Left lung (tissue), 14 donors: ENCODE measurements at places on chromosomes 13 and 19. TPM values are rescaled to one million over a fixed set of nuclear protein-coding genes. Genes with fewer than 3 reads are reported as not detected.
A peak's percentile ranks its signal among the peaks of the same experiment; 100 is the strongest.

Gene DIAPH3
- total RNA-seq, result 3.3 TPM

GRCh38 chr19:29525901-29526729 lies at the start of gene VSTM2B:
Gene VSTM2B (plus strand): TSS chr19:29525994. CDS start chr19:29526584, 590 bp downstream.
- no peak within 1 kb of the TSS for H3K4me3 ChIP-seq
- DNase-seq, result no peak
- peaks cover 100% of the 10 kb centered on the region for H3K27me3 ChIP-seq
- peaks cover 29% of the 10 kb centered on the region for H3K4me1 ChIP-seq

- peaks cover 15% of the 10 kb centered on the region for H3K4me1 ChIP-seq
- no peak overlapping the region for H3K27ac ChIP-seq
- H3K4me3 ChIP-seq, result no peak overlapping the region
- no peaks in the 10 kb centered on the region for H3K27me3 ChIP-seq
- no peaks in the 10 kb centered on the region for H3K36me3 ChIP-seq
- DNase-seq, result peak; percentile 36
These were observed 2.3 kb downstream of the SPPL2B start for GRCh38 chr19:2330632-2331284.

GRCh38 chr13:43362556-43362955 lies 339.2 kb downstream of the DNAJC15 start:
- no peak overlapping the region for H3K27ac ChIP-seq
- no peak overlapping the region for H3K4me3 ChIP-seq
- no peak for DNase-seq
- no peaks in the 10 kb centered on the region for H3K4me1 ChIP-seq
- H3K36me3 ChIP-seq, result no peaks in the 10 kb centered on the region

DNA sequence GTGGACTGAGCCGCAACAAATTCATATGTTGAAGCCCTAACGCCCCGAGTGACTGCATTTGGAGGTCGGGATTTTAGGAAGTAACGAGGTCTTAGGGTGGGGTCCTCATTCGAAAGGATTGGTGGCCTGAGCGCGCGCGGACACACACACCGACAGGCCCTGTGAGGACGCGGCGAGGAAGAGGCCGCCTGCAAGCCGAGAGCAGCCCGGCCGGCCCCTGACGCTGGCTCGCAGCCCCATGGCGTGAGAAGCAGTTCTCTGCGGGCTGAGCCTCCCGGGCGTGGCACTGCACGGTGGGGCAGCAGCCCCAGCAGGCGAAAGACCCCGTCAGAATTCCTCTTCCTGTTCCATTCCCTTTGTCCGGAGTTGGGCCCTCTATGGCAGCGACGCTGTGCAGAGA lies 131.2 kb downstream of the CRYL1 start:
- no peak overlapping the region for H3K4me3 ChIP-seq
- no peaks in the 10 kb centered on the region for H3K4me1 ChIP-seq
- no peaks in the 10 kb centered on the region for H3K27me3 ChIP-seq
- H3K36me3 ChIP-seq, result no peaks in the 10 kb centered on the region
- H3K27ac ChIP-seq, result no peak overlapping the region

Gene ZNF486
- total RNA-seq, result 6.4 TPM

Gene SLITRK1
- total RNA-seq, result not detected

GRCh38 chr19:41541990-41542584 lies 33.9 kb upstream of the CEACAM21 start:
- no peaks in the 10 kb centered on the region for H3K36me3 ChIP-seq
- no peak overlapping the region for H3K4me3 ChIP-seq
- H3K27ac ChIP-seq, result no peak overlapping the region
- H3K27me3 ChIP-seq, result peaks cover 7% of the 10 kb centered on the region
- no peaks in the 10 kb centered on the region for H3K4me1 ChIP-seq

DNA sequence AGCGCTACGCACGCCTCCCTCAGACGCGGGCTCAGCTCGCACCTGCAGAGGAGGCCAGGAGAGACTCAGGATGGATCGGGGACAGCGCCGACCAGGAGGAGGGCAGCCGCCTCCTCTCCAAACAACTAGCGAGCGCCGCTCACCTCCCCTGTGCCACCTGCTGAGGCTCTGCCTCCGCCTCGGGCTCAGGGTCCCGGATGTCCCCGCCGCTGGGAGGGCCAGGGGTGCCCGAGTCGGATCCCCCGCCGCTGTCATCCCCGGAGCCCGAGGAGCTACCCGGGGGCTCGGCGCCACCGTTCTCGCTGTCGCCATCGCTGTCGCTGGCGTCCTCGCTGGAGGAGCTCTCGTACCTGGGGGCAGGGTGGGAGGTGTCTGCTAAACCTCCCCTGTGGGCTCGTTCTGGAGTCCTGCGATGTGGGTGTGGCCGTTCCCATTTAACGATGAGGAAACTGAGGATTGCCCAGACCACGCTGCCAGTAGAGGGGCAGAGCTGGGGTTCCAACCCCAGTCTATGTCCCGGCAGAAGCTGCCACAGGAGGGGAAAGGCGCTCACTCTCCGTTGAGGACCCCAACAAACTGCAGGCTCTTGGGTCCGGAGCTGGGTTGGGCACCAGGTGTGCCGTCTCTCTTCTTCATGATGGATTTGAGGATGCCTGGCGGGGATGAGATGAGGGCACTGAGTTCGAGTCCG lies 9.2 kb downstream of the KANK3 start:
- H3K4me1 ChIP-seq, result peaks cover 37% of the 10 kb centered on the region
- peaks cover 65% of the 10 kb centered on the region for H3K27me3 ChIP-seq
- peaks cover 4% of the 10 kb centered on the region for H3K36me3 ChIP-seq
- no peak for DNase-seq
- no peak overlapping the region for H3K27ac ChIP-seq

- peaks cover under 1% of the 10 kb centered on the region for H3K4me1 ChIP-seq
- no peaks in the 10 kb centered on the region for H3K27me3 ChIP-seq
- H3K4me3 ChIP-seq, result no peak overlapping the region
- no peaks in the 10 kb centered on the region for H3K36me3 ChIP-seq
These were observed 14.0 kb downstream of the UNC13A start for GRCh38 chr19:17673937-17674799.

Gene ADM5
- total RNA-seq, result 2.0 TPM

GRCh38 chr19:13104848-13105711 lies 2.4 kb upstream of the LYL1 start:
- peaks cover 48% of the 10 kb centered on the region for H3K4me1 ChIP-seq
- peak overlapping the region; percentile 98 for H3K27ac ChIP-seq
- peak overlapping the region; percentile 50 for H3K4me3 ChIP-seq
- no peak for DNase-seq

DNA sequence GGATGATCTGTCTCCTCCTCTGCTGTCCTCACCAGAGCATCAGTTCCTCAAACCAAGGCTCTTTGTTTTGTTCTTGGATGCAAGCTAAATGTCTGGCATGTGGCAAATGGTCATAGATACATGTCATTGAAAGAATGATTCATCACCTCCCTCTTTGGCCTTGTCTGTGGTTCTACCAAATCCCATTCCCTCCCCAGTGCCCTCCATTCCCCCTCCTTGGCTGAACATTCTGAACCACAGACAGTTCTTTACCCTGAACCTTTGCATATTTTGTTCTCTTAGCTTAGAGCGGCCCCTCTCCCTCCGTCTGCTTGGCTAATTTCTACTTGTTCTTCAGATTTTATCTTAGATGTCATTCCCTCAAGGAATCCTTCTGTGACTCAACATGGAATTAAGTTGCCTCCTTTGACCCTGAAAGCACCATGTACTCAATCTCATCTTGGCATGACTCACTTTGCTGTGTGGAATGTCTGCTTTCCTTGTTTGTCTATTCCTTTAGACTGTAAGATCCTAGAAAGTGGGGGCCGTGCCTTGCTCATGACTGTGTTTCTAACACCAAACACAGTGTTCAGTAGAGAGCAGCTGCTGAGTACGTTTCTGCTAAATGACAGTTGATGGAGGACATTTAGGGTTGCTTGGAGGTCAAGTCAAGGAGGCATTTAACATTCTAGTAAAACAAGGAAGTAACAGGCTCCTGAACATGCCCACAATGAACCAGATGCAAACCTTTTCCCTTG lies 8.1 kb downstream of the ALOX5AP start:
- no peak for DNase-seq
- H3K27me3 ChIP-seq, result no peaks in the 10 kb centered on the region
- peaks cover 96% of the 10 kb centered on the region for H3K4me1 ChIP-seq
- no peak overlapping the region for H3K4me3 ChIP-seq

DNA sequence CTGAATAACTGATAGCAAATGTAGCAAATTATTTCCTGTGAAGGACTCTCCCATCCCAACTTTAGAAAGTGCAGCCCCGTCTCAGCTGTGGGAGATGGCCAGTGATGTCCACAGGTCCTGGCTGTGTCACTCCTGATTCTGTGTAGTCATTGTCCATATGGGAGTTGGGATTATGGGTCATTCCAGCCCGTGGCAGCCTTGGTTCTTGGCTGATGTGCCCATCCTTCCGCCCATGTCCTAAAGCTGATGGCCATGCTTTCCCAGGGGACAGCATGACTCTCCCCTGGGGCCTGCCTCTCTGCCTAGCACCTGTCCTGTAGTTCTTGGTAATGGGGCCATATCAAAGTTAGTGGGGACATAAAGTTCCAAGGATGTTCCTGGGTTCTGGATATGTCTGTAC lies 43.9 kb upstream of the C1QTNF9 start:
- no peaks in the 10 kb centered on the region for H3K36me3 ChIP-seq
- no peak overlapping the region for H3K4me3 ChIP-seq
- H3K4me1 ChIP-seq, result peaks cover 59% of the 10 kb centered on the region
- H3K27me3 ChIP-seq, result no peaks in the 10 kb centered on the region
- peak overlapping the region; percentile 55 for H3K27ac ChIP-seq

GRCh38 chr13:95236774-95237173 lies 64.5 kb downstream of the ABCC4 start:
- H3K36me3 ChIP-seq, result no peaks in the 10 kb centered on the region
- H3K4me1 ChIP-seq, result peaks cover 5% of the 10 kb centered on the region
- H3K27me3 ChIP-seq, result no peaks in the 10 kb centered on the region
- DNase-seq, result no peak
- H3K4me3 ChIP-seq, result no peak overlapping the region

Gene UBE2L5
- not detected for total RNA-seq

- H3K4me1 ChIP-seq, result peaks cover 7% of the 10 kb centered on the region
- no peak overlapping the region for H3K4me3 ChIP-seq
- no peaks in the 10 kb centered on the region for H3K36me3 ChIP-seq
- DNase-seq, result no peak
- no peak overlapping the region for H3K27ac ChIP-seq
- no peaks in the 10 kb centered on the region for H3K27me3 ChIP-seq
These were observed 138.7 kb downstream of the RXFP2 start for GRCh38 chr13:31878052-31878451.

DNA sequence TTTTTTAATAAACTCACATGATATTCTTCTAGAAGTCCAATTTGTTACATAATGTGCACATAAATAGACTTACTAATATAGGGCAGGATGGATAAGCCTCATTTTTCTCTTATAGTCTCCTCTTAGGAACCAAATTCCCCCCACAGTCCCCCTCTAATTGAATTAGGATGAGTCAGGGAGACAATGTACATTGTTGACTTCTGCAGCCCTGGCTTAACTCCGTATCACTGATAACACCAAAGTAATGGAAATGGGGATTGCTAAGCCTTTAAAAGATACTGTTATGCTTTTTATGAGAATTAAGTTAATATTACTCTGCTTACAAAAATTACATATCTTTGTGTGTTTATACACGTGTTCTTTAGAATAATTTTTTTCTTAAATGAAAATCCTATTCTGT lies 5.1 kb upstream of the PCDH9 start:
- no peak overlapping the region for H3K27ac ChIP-seq
- H3K4me3 ChIP-seq, result no peak overlapping the region
- H3K27me3 ChIP-seq, result peaks cover 27% of the 10 kb centered on the region
- no peaks in the 10 kb centered on the region for H3K4me1 ChIP-seq

- H3K4me1 ChIP-seq, result no peaks in the 10 kb centered on the region
- no peak overlapping the region for H3K27ac ChIP-seq
- DNase-seq, result no peak
- H3K4me3 ChIP-seq, result no peak overlapping the region
These were observed 137.6 kb upstream of the SPACA7 start for GRCh38 chr13:112238436-112238995.

- H3K4me3 ChIP-seq, result no peak overlapping the region
- no peak for DNase-seq
- H3K27ac ChIP-seq, result no peak overlapping the region
- no peaks in the 10 kb centered on the region for H3K27me3 ChIP-seq
- no peaks in the 10 kb centered on the region for H3K4me1 ChIP-seq
- no peaks in the 10 kb centered on the region for H3K36me3 ChIP-seq
These were observed 147.6 kb upstream of the MIR17HG start for GRCh38 chr13:91199866-91200265.

Gene GRIK5
- 0.81 TPM for total RNA-seq

DNA sequence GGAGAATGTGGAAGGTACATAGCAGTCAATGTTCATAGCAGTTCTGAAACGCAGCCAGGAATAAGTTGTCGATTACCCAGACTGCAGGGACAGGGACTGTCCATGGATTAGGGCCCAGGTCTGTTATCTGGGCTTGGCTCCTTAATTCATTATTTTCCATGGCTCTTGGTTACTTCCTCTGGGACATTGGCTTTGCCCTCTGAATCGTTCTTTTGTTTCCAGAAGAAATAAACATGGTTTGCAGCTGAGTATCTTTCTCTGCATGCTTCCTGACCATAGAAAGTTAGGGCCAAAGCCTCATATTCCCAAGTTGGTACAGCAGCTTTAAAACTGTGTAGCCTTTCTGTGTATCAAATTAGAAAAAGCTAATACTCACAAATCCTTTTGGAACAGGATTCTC lies 121.7 kb upstream of the MAB21L1 start:
- H3K4me1 ChIP-seq, result no peaks in the 10 kb centered on the region
- no peak overlapping the region for H3K4me3 ChIP-seq
- DNase-seq, result no peak
- no peaks in the 10 kb centered on the region for H3K36me3 ChIP-seq
- no peak overlapping the region for H3K27ac ChIP-seq
- no peaks in the 10 kb centered on the region for H3K27me3 ChIP-seq

Gene SNRPA
- 79.1 TPM for total RNA-seq

- no peak for DNase-seq
- H3K36me3 ChIP-seq, result no peaks in the 10 kb centered on the region
- H3K27me3 ChIP-seq, result no peaks in the 10 kb centered on the region
- peaks cover 8% of the 10 kb centered on the region for H3K4me1 ChIP-seq
These were observed 14.3 kb upstream of the SCEL start for GRCh38 chr13:77521194-77521593.

DNA sequence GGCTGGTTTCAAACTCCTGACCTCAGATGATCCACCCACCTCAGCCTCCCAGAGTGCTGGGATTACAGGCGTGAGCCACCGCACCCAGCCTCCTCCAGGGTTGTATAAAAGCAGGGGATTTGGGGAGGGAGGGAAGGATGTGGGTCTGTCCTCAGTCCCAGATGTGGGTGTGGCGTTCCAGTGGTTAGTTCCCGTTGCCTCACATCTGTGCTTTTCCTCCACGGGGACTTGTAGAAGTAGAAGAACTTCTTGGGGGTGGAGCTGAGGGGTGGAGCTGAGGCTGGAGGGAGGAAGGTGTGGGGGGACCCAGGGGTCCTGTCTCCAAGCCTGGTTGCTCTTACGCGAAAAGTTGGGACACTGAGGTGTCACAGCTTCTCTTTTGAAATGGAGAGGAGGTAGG lies 514 bp upstream of the MCEMP1 start:
- peak overlapping the region; percentile 98 for H3K27ac ChIP-seq
- H3K4me3 ChIP-seq, result peak overlapping the region; percentile 96
- H3K27me3 ChIP-seq, result peaks cover 46% of the 10 kb centered on the region
- peaks cover 32% of the 10 kb centered on the region for H3K4me1 ChIP-seq

GRCh38 chr13:48304143-48304876 lies 759 bp downstream of the RB1 start:
- H3K36me3 ChIP-seq, result peaks cover 16% of the 10 kb centered on the region
- no peaks in the 10 kb centered on the region for H3K27me3 ChIP-seq
- H3K4me1 ChIP-seq, result peaks cover 46% of the 10 kb centered on the region
- H3K27ac ChIP-seq, result peak overlapping the region; percentile 99
- DNase-seq, result peak; percentile 43

GRCh38 chr13:109233293-109233692 lies 553.1 kb downstream of the IRS2 start:
- DNase-seq, result no peak
- no peak overlapping the region for H3K4me3 ChIP-seq
- no peaks in the 10 kb centered on the region for H3K27me3 ChIP-seq
- H3K4me1 ChIP-seq, result no peaks in the 10 kb centered on the region
- H3K27ac ChIP-seq, result no peak overlapping the region
